ENCODE measurements at places on chromosomes 2 and 18.

DNA sequence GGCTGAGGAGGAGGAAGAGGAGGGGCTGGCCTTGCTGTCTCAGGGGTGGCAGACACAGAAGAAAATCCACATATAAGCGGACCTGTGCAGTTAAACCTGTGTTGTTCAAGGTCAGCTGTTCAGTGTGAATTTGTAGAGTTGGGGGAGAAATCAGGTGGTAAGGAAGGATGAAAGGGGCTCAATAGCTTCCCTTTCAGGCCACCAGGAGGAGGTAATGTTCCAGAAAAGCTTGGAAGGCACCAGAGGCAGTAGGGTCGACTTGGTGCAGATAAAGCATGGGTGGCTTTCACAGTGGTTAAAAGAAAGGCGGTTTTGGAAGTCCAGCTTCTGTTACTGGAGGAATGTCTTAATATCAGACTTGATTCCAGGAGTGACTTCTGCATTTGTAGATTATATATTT, 167.4 kb downstream of the THSD7B start:
- peak; percentile 7 for DNase-seq

DNA sequence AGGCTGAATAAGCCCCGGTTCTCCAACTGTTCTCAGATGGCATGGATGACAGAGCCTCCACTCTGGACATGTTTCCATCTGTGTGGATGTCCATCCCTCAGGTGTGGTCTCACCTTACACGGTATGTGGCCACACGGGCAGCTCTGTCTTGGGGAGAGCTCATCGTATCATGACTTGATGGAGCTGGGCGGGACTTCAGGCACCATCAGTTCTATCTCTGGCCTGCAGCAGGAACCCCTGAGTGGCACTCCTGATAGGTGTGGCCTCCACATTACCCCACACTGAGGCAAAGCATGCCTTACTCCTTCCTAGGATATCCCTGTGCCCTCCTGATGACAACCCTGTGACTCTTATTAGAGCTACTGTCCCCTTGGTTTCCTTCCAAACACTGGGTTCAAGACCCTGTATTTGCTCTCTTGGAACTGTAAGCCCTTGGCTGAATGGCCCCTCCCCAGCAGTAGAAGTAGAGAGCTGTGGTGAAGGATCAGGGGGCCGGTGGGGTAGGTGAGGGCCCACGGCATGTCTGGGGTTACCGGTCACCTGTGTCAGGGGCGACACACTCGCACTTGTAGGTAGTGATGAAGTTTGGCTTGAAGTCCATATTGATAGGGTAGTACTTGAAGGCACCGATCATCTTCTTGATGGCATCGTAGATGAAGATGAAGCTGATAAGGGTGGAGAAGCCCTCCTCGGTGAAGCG, 48.2 kb downstream of the MTHFD2 start:
- no peak for DNase-seq

DNA sequence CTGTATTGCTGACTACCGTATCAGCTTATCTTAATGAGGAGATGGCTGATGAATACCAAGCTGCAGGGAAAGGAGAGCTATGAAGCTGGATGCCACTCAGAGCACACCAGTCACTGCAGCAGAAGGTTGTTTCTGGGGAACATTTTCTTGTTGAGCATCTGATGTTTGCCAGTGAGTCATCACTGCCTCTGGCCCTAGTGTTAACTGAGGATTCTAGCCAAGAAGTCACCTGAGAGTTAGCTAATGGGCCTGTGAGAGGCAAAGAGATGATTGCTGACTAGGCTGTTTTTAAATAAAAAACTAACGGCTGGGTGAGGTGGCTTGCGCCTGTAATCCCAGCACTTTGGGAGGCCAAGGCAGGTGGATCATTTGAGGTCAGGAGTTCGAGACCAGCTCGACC, 37.9 kb downstream of the CCDC150 start:
- no peak for DNase-seq

DNA sequence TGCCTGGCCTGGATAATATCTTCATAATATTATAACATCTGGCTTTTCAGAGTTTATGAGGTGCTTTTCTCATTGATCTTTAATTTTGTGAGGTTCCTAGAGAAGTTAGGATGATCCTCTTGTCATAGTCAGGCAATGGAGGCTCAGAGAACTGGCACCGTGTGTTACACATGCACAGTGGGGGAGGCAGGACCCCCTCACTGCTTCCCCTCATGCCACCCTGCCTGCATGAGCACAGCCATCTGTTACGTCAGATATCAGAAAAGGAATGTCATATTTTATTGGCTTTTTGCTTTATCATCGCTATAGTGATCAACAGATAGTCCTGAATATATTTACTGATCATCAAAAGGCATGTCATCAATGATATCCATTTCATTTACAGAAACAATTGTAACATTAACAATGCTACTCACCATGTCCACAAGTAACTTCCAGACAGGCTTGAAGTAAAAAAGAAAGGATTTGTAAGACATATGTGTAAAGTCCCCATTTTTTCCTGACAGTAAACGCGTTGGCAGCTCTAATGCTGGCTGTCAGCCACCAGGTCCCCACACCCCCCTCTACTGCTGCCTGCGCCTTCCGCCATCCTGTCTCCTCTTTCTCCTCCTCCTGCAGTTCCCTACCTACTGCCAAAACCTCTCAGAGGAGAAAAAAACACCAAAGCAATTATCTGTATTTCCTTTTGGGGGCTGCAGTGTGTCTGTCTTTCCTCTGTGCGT, 18.8 kb downstream of the ENOSF1 start:
- DNase-seq, result no peak

DNA sequence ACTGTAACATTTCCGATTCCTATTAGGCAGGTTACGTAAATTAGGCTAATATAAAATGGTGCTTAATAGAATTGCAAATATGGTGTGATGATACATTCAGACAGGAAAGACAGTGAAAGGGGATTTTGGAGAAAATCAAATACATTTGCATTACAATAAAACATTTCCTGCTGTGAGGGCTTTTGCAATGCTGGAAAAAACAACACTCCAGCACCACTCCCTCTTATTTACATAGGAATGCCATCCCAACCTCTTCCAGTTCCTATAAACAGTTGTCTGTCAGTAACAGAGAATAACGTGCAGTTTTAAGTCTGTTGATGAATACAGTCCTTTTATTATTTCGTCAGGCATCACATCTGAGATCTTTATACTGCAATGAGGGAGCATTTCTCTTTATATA, 298.8 kb upstream of the FANCL start:
- peak; percentile 39 for DNase-seq

DNA sequence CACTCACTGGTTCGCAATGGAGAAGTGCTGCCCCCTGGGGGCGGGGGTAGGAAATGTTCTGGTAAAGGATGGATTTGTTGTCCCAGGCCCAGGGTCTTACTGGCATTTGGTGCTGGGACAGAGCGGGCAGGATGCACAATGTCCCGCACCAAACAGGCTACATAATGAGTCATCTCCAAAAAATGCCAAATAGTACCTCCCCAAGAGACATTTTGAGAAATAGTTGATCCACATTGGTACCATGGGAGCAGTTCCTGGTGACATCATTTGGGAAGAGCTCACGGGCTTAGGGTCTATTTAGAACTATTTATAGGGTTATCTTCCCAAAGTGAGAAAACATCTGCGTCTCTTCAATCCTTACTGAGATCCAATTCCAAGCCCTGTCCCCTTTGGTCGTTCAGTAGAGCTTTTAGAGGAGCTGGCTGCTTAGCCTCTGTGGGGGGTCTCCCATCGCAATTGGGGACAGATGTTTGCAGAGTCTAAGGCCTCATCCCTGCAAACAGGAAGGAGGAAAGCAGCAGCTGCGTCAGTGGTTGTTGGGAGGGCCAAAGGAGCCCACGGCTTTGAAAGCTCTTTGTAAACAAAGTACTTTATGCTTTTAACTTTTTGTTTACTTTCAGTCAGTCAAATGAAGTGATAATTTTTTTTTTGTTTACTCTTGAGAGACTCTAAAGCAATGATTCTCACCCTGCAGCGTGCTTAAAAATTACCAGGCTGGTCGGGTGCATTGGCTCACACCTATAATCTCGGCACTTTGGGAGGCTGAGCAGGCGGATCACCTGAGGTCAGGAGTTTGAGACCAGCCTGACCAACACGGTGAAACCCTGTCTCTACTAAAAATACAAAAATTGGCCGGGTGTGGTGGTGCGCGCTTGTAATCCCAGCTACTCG, 49.3 kb downstream of the GREB1 start:
- DNase-seq, result peak; percentile 93

- DNase-seq, result no peak
These were observed 306.0 kb downstream of the FBXO15 start for GRCh38 chr18:73841661-73842060.

DNA sequence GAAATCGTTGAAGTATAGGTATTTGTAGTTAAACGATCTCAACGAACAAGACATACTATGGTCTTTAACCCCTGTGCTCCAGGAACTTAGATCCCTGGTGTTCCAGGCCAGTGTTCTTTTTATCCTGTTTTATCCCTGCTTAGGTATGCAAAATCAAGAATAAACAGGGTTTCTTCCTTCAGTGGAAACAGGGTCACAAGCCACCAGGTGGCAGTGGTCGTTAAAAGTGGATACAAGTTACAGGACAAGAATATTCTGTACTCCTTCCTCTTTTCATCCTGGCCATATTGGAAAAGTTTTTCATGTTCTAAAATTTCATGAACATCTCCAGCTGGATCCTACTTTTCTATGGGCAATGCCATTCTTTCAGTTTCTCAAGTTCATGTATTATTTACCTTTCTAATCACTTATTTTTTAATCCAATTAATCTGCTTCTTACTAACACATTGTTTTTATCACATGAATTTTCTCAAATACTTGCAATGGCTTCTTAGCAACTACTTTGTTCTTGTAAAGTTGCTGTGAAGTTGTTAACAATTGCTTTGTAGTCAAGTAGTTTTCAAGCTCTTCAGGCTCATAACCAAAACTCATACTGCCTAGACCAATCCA, 16.4 kb upstream of the HNMT start:
- peak; percentile 54 for DNase-seq

GRCh38 chr2:190714958-190715357, 66.1 kb downstream of the NAB1 start:
- no peak for DNase-seq

DNA sequence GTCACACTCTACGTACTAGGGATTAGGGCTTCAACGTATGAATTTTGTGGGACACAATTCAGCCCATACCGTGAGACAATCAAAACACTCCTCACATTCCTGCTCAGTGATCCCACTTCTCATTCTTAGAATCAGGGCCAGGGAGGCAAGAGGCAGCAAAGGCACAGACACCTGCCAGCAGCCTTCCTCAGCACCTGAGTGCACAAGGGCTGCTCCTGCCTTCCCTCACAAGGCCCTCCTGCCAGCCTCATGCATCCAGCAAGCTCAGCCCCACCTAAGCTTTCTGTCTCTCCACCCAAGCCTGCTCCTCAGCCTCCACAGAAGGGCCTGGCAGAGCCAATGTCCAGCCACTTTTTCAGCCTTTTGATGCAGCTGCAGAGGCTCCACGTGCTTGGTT, 141.6 kb downstream of the SP3 start:
- no peak for DNase-seq

- DNase-seq, result no peak
These were observed 35.5 kb downstream of the SCN2A start for GRCh38 chr2:165274698-165275097.

GRCh38 chr2:149388120-149388816, 57.9 kb downstream of the LYPD6 start:
- no peak for DNase-seq

DNA sequence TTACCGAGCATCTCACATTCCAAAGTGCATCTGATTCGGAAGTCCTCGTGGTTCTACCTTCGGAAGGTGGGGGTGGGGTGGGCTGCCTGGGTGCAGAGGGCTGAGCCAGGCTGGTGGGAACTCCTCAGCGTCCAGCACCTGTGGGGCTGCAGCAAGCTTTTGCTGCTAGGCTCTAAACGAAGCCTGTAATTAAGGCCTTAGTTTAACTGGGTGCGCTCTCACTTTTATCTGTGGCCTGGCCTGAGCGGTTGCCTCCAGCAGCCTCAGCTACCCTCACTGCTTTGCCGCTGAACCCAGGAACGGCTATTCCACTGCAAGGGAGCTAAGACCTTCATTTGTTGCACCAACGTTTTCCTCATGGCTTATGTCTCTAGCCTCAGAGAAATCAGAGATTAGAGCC, 48.4 kb downstream of the TMEM17 start:
- no peak for DNase-seq

DNA sequence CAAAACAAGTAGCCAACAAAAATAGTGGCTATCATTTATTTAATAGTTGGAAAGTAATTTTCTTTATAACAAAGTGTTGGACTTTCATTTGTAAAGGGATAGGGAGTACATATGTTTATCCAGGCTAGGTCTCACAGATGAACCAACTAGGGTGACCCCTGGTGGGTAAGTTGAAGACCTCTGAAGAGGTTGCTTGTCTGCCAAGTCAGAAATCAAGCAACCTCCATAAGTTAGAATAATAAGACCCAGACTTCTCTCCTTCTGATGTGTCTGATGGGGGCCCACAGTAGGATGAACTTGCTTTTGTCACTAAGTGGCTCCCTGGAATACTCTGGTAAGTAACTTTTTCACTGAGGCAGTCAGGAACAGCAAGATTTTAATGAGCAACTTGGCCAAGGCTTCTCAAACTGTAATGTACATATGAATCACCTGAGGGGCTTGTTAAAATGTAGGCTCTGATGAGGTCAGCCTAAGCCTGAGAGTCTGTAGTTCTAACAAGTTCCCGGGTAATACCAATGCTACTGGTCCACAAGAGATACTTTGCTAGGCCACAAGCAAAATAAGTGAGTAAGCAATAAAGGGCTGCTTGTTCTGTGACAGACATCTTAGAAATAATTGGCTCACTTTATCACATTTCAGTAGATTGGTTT, 319.6 kb downstream of the PIK3C3 start:
- DNase-seq, result no peak

DNA sequence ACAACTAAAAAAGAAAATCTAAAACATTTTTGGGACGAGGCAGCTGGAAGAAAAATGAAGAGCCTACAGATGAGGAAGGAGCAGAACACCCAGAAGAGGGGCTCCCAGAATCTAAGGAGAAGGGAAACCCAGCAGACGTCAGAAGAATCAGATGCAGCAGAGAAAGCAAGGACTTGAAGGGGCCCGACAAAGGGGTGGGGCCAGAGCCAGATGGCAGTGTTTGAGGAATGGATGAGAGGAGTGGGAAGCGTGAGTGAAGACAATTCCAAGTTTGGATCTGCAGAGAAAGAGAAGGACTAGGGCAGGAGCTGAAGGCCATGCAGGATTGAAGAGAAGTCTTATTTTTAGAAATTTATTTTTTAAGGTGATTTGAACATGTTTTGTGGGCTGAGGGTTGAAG, 19.3 kb downstream of the PTMA start:
- DNase-seq, result no peak

GRCh38 chr2:218396688-218397462, 2.8 kb upstream of the CTDSP1 start:
- DNase-seq, result peak; percentile 88

DNA sequence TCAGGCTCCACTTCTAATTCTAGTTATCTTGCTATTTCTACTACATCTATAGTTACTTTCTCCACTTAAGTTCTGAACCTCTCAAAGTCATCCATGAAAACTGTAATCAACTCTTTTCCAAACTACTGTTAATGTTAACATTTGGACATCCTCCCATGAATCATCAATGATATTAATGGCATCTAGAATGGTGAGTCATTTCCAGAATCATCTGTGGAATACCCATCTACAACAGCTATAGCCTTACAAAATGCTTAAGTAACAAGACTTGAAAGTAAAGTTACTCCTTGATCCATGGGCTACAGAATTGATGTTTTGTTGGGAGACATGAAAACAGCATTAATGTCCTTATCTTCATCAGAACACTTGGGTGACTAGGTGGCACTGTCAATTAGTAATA, 35.4 kb downstream of the BARD1 start:
- no peak for DNase-seq

Data from NCI-H510A treated with DMSO at 0.1 percent for 48 hours (cell line).